ENCODE measurements at places on chromosomes 2 and 18.

GRCh38 chr2:199309973-199310372 lies 147.8 kb downstream of the SATB2 start:
- no peak for DNase-seq

DNA sequence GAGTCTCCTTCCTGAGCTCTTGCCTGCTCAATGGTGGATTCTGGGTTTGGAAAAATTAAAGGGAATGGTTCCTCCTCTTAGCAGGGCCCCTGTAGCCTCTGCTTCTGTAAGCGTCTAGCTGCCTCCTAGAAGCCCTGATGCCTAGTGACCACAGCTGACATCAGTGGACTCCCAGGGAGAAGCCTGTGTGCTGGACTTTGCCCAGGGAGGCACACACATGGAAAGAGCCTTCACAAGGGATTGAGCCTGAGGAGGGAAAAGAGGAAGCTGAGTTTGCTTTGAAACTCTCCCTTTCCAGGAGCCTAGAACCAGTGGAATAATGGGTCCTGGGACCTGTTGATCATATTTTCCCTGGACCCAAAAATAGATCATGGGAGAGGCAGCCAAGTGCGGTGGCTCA lies 1.4 kb upstream of the CFAP65 start:
- DNase-seq = no peak

DNA sequence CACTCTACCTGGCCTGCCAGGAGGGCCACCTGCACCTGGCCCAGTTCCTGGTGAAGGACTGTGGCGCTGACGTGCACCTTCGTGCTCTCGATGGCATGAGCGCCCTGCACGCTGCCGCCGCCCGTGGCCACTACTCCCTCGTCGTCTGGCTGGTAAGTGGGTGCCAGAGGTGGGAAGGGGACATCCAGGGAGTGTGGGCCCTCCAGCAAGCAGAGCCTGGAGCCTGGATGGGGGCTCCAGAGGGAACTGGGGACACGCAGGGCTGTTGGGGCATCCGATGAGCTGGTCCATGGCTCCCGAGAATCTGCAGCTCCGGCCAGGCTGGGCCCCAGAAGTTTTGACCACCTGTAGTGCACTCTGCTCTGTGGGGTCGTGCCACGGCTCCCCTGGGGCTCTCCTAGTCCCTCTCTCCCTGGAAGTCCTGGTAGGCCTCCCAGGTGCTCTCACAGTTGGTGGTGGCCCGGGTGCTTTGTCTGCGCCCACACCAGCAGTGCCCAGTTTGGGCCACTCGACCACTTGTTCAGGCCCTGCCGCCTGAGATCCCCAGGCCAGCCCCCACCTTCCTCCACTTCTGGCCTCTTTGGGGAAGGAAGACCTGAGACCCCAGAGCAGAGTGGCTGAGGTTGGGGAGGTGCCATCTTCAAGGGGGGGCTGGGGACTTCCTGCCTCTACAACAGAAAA lies 4.7 kb downstream of the ESPNL start:
- no peak for DNase-seq

DNA sequence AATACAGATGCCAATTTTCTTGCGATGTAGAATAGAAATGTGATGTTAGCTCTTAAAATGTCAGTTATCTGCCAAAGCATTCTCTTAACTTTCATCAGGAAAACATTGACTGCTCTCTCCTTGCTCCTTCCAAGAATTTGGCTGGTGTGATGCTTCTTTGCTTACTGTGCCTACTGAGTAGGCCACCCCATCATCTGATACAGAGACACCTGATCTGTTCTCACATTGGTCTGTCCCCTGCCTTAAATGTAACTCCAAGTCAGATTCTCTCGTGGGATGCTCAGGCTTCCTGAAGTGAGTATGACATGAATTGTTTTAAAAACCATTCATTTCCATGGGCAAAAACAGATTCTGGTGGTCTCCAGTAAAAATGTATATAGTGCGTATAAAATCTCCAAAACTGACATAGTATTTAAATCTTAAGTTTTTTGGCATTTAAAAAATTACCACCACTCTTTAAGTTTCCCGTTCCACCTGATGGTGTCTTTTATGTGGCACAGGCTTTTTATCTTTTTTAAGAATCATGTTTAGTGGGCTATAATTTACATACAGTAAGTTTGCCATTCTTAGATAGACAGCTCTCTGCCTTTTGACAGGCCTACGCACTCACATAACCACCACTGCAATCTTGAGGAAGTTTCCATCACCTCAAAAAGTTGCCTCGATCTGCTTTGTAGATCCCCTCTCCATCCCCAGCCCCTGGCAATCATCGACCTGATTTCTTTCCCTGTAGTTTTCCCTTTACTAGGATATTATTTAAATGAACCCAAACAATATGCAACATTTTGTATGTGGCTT lies 36.6 kb downstream of the UBE2F start:
- no peak for DNase-seq

DNA sequence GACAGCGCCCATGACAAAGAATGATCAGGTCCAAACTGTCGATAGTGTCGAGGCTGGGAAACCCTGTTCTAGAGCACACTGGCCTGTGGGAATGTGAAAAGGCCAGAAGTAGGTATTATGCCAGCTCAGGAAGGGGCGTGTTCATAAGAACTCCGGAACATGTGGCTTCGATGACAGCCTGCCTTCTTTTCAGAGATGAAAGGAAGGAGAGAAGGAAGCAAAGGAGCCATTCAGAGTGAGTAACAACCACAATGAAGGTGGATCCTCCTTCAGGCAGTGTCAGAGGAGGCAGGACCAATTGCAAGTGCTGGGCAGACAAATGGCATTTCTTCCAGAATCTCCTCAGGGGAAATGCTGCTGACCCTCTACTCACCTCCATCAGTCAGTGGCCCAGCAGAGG lies 58.5 kb downstream of the NCKAP5 start:
- no peak for DNase-seq

GRCh38 chr2:128607911-128608506 lies 289.3 kb upstream of the HS6ST1 start:
- DNase-seq = no peak

GRCh38 chr2:174692256-174692919 lies 71.9 kb downstream of the CHRNA1 start:
- no peak for DNase-seq
